ENCODE measurements at places on chromosomes 12 and 14.

- DNase-seq: no peak
Observed at GRCh38 chr14:29990993-29991392, 63.3 kb upstream of the PRKD1 start.

DNA sequence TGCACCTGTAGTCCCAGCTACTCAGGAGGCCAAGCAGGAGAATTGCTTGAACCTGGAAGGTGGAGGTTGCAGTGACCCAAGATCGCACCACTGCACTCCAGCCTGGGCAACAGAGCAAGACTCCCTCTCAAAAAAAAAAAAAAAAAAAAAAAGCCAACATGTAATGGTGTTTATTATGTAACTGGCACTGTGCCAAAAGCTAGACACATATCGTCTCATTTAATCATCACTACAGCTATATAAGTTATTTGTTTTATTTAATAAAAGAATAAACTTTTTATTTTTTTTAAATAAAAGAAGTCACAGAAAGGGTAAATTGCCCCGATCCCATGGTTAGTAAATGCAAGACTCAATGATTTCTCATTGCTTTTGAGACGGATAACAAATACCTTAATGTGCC lies 76.9 kb downstream of the PTCSC3 start:
- no peak for DNase-seq

GRCh38 chr12:55696796-55697462 lies 10.8 kb downstream of the ITGA7 start:
- DNase-seq: no peak

- no peak for DNase-seq
Observed at GRCh38 chr14:100448376-100448775, 125.2 kb downstream of the SLC25A47 start.

Measured in effector memory CD4-positive, alpha-beta T cell (primary cell).